ENCODE measurements at places on chromosomes 2 and 18.

- DNase-seq, result no peak
Observed at GRCh38 chr2:220701115-220701514, 871.0 kb downstream of the EPHA4 start.

DNA sequence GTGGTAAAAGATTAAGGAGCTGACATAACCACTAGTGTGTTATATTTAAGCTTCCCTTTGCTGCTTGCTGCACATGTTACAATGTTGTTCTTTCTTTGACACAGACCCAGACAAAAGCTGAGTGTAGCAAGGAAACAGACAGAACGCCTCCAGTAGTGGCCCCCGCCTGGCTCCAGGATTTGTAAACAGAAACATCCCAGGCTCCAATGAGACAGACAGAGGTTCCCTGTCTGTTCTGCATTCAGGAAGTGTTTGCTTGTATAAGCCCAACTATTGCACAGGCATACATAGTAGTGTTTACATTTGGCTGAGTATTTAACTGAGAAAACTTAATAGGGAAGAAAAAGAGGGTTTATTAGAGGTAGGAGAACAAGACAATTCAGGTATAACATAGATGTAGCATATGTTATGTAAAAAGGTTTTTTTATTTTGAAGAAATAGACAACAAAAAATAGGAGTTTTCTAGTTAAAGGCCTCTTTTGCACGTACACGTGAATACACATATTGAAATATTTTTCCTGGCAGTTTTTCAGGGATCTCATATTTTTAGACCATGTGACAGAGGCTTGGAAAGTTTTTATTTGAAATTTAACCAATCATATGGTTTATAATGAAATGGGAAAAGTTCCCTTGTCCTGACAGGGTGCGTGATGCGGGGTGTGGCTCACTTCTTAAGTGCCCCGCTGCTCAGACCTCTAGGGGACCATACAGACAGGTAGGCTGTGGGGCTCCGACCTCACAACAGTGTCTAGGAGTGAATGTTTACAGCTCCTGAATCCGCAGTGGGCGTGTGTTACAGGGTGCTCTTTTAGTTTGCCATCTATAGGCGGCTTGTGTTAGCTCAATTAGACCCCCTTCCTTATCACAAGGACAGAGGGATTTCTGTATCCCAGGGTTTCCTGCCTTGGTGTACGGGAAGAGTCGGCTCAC lies 118.4 kb downstream of the BMPR2 start:
- DNase-seq, result no peak

GRCh38 chr2:38535744-38536506 lies 66.8 kb downstream of the HNRNPLL start:
- DNase-seq, result peak; percentile 45

DNA sequence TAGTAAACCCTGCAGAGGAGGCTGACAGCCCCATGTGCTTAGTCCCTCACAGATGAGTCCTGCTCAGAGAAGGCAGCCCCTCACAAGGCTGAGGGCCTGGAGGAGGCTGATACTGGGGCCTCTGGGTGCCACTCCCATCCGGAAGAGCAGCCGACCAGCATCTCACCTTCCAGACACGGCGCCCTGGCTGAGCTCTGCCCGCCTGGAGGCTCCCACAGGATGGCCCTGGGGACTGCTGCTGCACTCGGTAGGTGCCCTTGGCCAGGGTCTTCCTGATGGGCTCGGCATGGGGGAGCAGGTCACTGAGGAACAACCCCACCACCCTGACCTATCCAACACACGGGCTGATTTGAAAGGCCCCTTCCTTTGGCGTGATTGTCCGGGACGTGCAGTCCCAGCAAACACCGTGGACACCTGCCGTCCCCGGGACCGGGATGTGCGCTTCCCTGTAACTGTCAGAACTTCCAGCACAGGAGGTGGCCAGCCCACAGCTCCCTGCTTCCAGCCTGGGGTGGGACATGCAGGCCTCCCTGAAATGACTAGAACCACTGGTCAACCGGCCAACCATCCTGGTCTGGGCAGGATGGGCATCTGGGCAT lies 38.6 kb downstream of the MLPH start:
- DNase-seq, result no peak

GRCh38 chr2:217975626-217976025 lies 27.2 kb downstream of the TNS1 start:
- DNase-seq, result no peak

DNA sequence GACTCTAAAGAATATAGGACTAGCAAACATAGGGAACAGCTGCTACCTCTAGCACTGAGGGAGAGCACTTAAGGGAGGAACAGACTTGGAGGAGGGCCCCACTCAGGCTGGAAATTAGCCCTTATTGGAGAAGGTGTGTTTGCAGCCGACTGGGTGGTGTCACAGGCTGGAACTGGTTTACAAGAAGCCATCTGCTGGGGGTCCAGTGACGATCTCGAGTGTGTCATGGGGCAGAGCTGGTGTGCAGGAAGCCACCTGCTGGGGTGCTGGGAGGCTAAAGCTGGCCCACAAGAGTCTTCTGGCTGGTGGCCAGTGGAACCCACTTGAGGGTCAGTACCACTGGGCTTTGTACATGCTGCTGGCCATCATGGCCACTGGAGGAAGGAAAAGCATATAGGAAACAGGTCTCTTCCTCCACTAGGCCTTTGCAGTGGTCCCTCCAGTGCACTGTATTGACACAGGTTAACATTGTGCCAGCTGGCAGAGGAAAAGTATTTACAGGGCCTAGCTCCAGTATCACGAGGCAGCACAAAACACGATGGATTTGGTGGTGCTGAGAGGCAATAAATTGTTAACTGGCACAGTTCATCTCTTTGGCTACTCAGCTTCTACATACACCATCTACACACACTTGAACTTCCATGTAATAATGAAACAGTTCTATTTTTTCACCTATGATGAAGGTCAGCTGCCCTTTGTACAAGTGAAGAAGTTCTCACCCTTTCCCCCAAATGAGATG lies 43.6 kb downstream of the MAP3K20 start:
- DNase-seq, result no peak

- no peak for DNase-seq
Observed at GRCh38 chr2:223465793-223466192, 136.4 kb downstream of the SCG2 start.

- DNase-seq, result no peak
Observed at GRCh38 chr2:241538838-241539615, 19.5 kb upstream of the BOK start.

- no peak for DNase-seq
Observed at GRCh38 chr2:128651000-128651399, 332.3 kb upstream of the HS6ST1 start.

DNA sequence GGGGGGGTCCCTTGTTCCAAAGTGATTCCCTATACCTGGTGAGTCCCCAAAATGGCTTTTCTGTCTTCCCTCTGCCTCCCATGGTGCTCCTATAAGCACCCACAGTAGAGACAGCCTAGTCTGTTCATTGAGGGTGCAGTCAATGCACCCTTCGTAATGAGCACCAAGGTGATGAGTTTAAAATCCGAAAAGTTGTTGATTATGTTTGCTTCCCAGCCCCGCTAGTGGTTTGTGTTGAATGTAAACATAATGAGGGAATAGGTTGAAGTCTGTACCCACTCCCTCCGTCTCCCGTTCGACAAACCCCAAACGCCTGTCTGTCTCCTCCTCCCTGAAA lies 2.3 kb downstream of the FOSL2 start:
- DNase-seq, result no peak

GRCh38 chr2:134449157-134449556 lies 195.3 kb downstream of the MGAT5 start:
- DNase-seq, result no peak

DNA sequence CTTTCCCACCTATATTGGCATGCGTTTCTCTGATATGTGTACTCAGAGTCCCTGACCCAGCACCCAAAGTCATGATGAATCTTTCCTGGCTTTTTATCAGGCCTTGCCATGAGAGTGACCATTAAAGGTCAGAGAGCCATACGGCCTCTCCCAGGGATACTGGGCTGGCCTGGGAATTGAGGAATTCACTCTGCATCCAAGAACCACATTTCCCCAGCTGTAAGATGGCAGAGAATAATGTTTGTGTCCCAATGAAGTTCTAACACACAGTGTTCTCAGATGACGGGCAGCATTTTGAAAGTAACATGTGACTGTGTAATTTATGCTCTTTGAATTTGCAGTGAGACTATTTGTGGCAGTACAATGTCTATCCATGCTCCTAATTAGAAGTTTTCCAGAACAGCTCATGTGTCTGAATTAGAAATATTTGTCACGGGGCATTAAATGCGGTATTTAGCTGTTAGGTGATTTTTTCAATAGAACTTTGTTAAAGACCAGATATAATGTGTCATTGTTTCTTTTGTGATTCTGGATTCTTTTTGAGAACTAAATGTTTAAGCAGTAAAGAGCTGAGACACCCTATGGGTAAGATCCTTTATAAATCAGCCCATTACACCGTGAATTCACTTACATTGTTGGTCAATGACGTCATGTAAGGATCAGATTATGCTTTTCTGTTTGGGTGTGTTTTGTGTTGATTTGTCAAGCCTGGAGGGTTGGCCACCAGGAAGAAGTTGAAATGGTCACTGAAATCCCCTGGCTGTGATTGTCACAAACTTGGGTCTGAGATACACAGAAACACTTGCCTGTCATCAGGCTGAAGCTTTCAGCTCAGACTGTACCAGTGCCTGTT lies 7.3 kb upstream of the SLC3A1 start:
- DNase-seq, result no peak

DNA sequence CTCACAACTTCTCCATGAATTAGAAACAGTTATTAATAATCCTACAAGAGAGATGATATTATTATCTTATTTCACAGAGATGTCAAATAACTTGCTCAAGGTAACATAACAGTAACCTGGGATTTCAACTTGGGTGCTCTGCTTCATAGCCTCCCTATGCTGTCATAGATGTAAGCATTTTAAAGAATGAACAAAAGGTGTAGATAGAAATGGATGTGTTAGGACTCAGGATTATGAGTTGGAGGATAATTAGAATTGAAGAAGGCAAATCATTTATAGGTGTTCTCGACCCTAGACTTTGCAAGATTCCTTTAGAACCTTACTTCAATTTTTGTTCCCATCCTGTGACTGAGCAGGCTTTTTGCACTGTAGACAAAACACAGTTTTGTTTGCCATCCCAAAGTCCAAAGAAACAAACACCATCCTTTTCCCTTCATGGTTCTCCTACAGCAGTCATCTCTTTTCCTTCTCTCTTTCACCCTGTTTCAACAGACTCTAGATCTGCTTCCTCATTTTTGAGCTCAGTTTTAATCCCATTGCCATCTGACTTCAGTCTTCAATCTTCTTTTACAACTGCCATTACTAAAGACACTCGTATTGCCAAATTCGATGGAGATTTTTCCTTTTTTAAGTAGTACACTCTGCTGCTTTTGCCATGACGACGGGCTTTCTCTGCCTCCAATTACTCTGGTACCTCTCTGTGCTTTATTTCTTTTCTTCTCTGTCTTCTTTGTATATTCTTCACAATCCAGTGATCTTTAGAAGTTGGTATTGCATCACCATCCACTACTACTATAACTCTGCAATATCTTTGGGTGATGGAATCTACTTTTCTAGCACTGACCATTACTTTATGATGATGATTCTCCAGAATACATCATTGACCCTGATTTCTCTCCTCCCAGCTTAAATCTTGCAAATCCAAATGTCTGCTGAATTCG lies 4.5 kb downstream of the HNMT start:
- DNase-seq, result no peak

GRCh38 chr2:216860426-216861137 lies 718 bp upstream of the TNP1 start:
- DNase-seq, result no peak

GRCh38 chr2:20224716-20225293 lies at the start of gene SDC1:
Gene SDC1 (minus strand): TSS chr2:20225130. CDS start chr2:20224867, 263 bp downstream.
- no peak for DNase-seq

GRCh38 chr2:189226017-189226416 lies 46.5 kb upstream of the COL5A2 start:
- DNase-seq, result no peak

DNA sequence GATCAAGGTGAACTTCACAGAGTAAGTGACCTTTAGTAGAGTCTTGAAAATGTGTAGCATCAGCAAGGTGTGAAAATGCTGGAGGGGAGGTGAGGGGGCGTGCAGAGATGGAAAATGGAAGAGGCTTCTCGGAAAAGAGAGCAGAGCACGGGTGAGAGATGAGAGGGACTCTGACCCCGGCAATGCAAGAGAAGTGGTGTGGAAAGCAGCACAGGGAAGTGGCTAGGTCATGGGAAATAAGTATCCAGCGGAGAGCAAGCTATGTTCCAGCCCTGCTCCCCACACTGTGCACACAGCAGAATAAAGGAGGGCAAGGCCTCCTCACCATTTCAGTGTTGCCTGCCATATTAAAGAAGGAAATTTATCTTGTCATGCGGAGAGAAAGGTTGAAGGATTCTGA lies 241.7 kb upstream of the DOK6 start:
- DNase-seq, result no peak

DNA sequence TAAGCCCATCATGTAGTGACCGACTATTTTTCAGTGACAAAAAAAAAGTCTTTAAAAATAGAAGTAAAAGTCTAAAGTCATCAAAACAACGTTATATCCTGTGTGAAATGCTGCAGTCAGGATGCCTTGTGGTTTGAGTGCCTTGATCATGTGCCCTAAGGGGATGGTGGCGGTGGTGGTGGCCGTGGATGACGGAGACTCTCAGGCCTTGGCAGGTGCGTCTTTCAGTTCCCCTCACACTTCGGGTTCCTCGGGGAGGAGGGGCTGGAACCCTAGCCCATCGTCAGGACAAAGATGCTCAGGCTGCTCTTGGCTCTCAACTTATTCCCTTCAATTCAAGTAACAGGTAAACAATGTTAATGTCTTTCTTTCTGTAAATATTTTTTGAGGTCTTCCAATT lies at the start of gene CD28:
CD28 (plus strand) TSS at position 237 of the 400 bp plus-strand sequence; CDS start at position 295, 58 bp downstream.
- peak; percentile 54 for DNase-seq

DNA sequence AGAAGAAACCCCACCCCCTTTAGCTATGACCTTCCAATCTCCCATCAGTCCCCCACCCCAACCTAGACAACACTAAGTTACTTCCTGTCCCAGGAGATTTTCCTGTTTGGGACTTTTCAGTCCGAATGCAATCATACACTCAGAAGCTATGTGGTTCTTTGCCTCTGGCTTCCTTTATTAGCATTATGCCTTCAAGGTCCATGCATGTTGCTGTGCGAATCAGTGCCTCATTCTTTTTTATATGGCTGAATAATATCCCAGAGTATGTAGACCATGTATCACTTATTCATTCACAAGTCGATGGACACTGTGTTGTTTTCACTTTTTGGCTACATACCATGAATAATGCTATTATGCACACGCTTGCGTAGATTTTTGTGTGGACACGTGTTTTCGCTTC lies 292.1 kb upstream of the HDAC4 start:
- DNase-seq, result no peak

DNA sequence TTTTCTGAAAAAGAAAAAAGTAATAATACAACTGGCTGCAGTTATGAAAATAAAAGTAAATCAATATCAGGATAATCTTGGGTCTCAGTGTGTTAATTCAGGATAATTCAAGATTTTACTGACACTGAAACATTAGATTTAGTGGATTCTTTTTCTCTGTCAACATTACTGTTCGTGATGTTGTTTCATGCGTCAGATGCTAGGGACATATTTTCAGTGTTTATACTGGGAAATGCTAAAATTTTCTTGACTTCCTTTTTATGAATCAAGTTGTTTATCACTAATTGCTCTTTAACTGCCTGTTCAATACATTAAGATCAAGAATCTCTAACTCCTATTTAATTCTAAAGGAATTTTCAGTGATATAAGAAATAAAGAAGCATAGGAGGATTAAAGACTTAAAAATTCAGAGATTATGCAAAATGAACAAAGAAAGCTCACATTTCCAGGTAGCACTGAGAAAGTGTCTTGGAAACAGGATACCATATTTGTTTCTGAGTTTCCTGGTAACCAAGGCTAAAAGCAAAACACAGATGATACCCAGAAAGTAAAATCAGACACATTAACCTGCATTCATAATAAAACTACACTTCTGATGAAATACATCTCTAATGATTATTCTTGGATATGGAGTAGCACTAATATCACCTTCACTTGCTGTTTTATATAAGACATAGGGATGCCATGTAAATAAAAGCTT lies 174.0 kb downstream of the ARL4C start:
- no peak for DNase-seq

Measured in stimulated activated CD8-positive, alpha-beta memory T cell treated with anti-CD3 and anti-CD28 coated beads, Interleukin-15, amount 100 ng/mL, for 4 hours (primary cell).